NCI-H1417 (cell line): ENCODE measurements at places on chromosomes 1 and 21.

- DNase-seq = no peak
These were observed 192.4 kb upstream of the CSF3R start for GRCh38 chr1:36675106-36675505.

DNA sequence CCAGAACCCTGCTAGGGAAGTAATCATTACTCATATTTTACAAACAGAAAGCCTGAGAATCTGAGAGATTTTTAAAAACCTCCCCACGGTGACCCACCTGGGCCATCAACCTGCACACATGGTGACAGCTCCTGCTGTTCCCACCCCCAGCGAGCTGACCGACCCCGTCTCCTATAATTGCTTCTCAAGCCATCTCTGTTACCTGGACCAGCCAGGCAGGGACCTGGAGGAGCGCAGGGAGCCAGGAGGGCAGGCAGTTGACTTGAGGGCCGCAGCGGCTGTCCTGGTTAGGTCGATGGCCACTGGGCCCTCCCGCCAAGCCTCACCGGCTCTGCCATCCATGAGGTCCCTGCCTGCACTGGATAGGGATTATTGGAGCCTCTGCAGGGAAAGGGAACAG lies 7.7 kb downstream of the TFF2 start:
- no peak for DNase-seq

DNA sequence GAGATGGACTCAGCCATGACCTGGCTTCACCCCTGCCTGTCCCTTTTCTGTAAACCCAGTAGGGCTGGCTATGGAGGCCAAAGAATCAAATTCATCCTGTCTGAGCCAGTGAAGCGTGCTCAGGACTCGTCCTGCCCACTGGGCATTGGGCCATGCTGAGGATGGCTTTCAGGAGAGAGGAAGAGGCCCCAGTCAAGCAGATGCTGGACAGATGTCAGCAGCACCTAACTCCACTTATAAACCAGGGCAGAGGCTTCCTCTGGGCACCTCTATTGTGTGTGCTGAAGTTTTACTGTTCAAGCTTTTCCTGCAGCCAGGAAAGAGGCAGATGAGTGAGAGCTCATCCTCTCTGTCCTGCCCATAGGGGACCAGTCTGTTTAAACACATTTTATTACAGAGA lies 97.4 kb upstream of the GCLM start:
- no peak for DNase-seq

- DNase-seq = peak; percentile 51
These were observed 70.4 kb downstream of the CACHD1 start for GRCh38 chr1:64540265-64540791.

- DNase-seq = no peak
These were observed 163.5 kb downstream of the PLXNA2 start for GRCh38 chr1:208080396-208081286.

GRCh38 chr1:203465948-203466347 lies 9.7 kb upstream of the PRELP start:
- DNase-seq = no peak

DNA sequence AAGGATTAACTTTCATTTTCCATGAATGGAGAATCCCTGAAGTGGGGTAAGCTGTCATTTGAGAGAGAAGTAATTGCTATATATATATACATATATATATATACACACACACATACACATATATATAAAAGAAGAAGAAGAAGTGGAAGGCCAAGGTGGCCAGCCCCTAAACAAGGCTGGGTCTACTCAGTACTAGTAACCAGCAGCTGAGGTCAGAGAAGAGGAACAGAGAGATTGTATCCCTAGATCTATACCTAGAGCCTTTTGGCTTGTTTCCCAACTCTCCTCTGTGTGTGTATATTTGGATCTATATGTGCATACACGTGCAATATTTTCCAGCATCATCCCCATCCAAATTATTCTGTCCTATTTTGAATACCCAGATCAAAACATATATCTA lies 5.2 kb downstream of the TNFSF4 start:
- DNase-seq = no peak

- DNase-seq = no peak
These were observed 10.2 kb upstream of the SLC19A2 start for GRCh38 chr1:169495916-169496315.

DNA sequence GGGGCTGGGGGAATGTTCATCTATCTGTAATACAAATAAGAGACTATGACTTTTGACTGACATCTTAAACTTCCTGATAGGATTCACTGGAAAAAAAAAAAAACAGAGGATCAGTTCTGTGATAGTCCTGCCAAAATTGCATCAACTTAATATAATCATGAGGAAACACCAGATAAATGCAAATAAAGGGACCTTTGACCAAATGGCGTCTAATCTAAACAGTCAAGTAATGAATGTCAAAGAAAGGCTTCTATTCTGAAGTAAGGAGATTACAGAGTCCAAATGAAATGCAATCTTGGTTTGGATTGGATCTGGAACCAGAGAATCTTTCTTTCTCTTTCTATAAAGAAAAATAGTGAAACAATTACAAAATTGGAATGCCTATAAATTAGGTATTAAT lies 513.4 kb downstream of the KCNT2 start:
- DNase-seq = no peak

- no peak for DNase-seq
These were observed 42.1 kb upstream of the HUNK start for GRCh38 chr21:31830701-31831100.

- DNase-seq = no peak
These were observed 18.7 kb downstream of the RIPK4 start for GRCh38 chr21:41747943-41748738.

DNA sequence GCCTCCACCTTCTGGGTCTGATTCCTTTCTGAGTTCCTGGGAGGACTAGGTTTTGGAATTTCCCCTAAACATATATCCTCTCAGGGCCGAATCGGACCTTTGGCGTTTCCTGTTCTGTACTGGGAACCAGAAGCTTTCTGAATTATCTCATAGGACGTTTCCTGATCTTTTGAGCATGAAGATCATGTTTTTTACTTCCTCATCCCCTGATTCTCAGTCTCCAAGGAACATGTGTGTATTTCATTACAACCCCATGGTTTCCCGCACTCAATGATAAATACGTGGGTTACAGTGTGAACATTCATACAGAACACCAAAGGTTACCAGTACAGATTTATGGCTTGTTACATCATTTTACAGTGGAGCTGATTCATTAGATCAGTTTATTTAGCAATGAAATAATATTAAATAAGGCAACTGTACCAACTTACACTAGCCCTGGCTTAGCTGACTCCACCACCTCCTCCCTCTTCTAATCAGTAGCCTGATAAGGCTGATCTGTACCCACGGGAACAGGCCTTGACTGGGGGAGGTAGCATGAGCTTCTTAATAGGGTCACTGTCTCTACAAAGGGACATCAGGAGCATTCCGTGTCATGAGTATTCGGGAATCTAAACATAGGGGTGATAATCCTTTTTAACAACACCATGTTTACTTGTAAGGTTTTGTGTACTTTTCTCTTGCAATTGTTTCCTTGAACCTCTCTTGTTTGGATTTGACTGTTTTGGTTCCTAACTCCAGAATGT lies 57.8 kb upstream of the ERRFI1 start:
- DNase-seq = no peak

GRCh38 chr1:48405400-48405799 lies 66.6 kb downstream of the SPATA6 start:
- no peak for DNase-seq

GRCh38 chr1:19405761-19406487 lies 79.4 kb downstream of the CAPZB start:
- peak; percentile 92 for DNase-seq

DNA sequence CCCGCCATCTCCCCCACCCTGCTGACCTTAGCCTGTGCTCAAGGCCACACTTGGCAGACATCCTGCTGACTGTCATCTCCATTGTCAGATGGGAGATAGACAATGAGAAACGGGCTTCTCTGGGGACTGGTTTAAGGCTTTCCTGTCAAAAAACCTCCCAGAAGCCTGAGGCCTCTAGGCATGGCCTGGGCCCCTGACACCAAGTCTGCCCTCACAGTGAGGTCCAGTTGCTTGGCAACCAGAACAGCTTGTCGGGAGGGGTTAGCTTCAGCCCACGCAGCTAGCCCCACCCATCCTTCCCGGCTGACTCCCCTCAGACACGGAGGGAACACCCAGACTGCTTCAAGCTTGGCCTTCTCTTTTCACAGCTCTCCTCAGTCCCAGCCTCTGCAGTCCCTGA lies 11.0 kb downstream of the PLEKHA6 start:
- DNase-seq = peak; percentile 63

DNA sequence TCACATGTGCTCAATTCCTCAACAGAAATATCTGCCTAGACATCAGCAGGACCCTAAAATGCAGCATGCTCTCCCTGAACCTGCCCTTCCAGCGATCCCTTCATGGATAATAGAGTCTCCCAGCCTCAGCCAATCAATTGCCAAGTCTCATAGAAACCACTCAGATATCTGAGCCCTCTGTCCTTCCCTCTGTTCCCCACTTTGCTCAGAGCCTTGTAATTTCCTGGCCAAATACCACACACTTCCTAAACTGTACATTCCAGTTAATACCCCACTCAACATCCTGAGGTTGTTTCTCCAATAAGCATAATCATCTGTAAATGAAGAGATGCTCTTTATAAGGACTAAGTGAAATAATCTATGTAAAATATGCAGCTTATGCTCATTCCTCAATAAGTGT lies 59.3 kb upstream of the PTGFRN start:
- no peak for DNase-seq

- DNase-seq = no peak
These were observed 102.4 kb downstream of the TGFBR3 start for GRCh38 chr1:91783423-91784170.

DNA sequence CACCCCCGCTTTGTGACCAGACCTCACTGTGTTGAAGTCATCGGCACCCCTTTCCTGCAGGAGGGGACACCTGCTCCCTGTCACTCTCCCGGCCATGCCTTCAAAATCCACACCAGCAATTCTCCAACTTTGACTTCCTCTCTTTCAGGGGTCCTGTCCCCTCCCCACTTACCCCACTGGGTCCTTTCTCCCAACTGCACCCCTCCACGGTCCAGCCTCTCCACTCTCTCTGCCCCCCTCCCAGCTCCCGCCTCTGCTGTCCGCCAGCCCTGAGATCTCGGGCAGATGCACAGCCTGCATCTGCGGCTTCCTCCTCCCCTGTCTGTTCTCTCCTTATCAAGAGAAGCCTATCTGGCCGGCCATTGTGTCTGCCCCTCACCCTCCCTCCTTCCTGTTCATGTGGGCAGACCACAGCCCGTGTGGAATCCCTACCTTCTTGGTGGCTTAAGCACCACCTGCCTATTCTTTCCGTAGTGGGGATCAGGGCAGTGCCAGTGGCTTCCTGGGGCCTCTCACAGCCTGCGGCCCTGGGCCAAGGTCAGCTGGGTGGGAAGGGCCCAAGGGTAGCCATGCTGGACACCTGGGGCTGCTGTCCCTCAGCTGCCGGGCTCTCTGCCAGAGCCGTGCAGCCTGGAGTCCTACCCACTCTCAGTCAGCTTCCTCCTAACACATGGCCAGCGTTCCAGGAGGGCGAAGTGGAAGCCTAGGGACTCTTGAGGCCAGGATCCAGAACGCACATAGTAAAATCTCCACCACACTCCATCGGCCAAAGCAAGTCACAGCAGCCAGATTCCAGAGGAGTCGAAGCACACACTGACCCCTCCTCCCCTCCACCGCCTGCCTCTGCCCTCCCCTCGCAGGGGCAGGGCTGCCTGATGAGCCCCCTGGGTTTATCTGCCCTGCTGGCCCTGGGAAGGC lies 5.1 kb upstream of the HES4 start:
- DNase-seq = no peak

DNA sequence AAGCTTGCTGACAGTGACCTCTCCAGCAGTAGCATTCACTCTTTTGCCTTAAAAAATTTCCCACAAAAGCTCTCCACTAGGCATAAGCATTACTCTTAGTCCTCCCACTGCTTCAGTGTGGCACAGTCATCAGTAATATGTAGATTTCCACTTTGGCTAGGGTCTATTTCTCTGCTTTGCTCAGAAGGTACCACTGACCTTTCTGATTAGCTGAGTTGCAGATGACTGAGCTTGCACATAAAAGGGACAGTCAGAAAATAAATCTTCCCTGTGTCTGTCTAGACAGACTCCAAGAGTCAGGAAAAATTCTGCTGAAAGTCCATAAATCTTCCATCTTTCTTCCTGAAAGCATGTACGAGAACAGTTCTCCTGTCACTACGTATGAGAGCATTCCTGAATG lies 56.6 kb upstream of the APP start:
- DNase-seq = no peak

GRCh38 chr1:209657140-209657879 lies 5.1 kb upstream of the LAMB3 start:
- DNase-seq = no peak

- DNase-seq = no peak
These were observed 290.6 kb downstream of the DPYD start for GRCh38 chr1:97630281-97630680.

DNA sequence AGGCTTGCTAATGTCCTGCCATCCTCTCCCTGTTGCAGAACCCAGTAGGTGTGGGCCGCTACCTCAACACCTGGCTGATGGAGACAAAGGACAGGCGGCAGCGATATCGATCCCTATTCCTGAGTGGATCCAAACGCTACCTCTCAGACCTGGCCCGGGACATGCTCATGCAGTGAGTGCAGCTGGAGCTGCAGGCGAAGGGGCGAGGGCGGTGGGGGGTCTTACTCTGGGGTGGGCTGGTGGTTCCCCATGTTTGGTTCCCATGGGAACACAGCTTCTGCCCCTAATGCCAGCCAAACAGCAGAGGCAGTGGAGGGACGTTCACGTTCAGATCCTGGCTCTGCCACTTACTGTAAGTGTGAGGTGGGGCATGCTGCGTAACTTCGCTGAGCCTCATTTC lies 15.8 kb upstream of the TTC22 start:
- DNase-seq = no peak

GRCh38 chr1:7970246-7970645 lies 8.7 kb downstream of the PARK7 start:
- DNase-seq = no peak

- no peak for DNase-seq
These were observed 11.6 kb upstream of the CD1D start for GRCh38 chr1:158169105-158169504.

- no peak for DNase-seq
These were observed 40.2 kb downstream of the ADAMTS1 start for GRCh38 chr21:26804895-26805609.

DNA sequence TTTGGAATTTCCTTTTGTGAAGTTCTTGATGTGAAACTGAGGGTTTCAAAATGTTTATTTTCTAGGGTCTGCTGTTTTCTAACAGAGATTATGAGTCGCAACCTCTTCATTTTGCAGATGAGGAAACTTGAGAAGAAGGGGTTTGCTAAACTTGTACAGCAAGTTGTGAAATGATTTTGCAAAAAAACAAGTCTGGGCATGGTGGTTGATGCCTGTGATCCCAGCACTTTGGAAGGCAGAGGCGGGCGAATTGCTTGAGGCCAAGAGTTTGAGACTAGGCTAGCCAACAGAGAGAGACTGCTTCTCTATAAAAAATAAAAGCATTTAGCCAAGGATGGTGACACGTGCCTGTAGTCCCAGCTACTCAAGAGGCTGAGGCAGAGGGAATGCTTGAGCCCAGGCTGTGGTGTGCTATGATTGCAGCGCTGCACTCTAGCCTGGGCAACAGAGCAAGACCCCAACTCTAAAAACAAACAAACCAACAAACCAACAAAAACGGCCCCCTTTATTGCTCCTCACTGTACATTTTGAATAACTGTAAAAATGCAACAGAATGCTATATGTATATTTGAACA lies 9.9 kb downstream of the TRIM67 start:
- DNase-seq = no peak
